ENCODE measurements at places on chromosomes 5 and 9.

- no peak for DNase-seq
These were observed 74.1 kb upstream of the GHR start for GRCh38 chr5:42349163-42349562.

GRCh38 chr5:160174780-160175437, 54.4 kb upstream of the FABP6 start:
- no peak for DNase-seq

GRCh38 chr5:14464096-14464495, 117.5 kb upstream of the OTULINL start:
- no peak for DNase-seq

DNA sequence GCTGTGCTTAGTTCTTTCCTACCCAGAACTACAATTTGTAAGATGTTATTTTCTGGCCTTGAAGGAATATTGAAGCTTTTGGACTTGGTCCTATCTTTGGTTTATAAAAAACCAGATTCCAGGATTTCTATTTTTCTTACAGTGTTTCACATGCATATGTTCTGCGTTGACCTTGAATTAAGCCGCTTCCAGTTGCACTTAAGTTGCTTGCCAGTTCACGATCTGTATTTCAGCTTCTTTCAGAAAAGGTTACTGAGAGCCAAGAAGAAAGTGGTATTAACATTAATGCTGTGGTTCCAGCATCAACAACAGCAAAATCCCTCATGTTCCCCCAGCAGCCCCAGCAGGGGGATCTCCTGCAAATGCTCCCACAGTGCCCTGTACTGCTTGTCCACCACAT, 156.4 kb upstream of the ADAMTS16 start:
- DNase-seq, result no peak

- no peak for DNase-seq
These were observed 413.8 kb upstream of the CD180 start for GRCh38 chr5:67610186-67610912.

DNA sequence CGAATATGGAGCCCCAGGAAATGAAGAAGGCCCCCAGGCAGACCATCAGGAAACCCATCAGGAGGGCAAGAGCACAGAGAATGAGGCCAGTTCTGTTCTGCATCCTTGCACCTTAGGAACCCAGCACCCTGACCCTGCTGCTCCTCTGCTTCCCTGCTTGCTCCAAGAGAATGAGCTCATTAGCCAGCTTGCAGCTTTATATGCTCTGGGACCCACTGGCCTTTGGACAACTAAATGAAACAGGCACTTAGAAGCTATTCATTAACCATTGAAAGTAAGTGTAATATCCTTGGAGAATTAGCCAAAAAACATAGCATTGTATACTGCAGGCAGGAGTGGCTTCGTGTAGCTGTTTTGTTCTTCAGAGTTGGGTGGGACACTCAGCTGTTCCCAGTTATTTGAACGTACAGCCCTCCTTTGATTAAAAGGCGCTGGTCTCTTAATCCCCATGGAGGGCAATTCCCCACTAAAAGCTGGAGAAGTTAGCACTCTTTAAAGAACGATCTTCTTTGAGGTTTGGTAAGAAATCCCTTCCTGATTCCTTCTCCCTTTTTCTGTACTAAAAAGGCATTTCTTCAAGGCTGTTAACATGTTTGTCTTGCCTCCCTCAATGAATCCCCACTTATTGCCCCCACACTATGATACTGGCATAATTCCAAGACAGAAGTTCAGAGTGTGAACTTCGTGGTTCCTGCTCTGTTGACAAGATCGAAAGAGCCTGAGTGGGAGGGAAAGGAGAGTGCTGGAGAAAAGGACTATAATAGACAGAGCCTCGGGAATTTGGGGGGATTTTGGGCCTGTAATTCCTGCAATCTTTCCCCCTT, at the start of gene TMEM252:
Gene TMEM252, minus strand, starts transcription at position 172 of the 824 bp plus-strand sequence. Its CDS starts 69 bp downstream, at position 103.
- no peak for DNase-seq

DNA sequence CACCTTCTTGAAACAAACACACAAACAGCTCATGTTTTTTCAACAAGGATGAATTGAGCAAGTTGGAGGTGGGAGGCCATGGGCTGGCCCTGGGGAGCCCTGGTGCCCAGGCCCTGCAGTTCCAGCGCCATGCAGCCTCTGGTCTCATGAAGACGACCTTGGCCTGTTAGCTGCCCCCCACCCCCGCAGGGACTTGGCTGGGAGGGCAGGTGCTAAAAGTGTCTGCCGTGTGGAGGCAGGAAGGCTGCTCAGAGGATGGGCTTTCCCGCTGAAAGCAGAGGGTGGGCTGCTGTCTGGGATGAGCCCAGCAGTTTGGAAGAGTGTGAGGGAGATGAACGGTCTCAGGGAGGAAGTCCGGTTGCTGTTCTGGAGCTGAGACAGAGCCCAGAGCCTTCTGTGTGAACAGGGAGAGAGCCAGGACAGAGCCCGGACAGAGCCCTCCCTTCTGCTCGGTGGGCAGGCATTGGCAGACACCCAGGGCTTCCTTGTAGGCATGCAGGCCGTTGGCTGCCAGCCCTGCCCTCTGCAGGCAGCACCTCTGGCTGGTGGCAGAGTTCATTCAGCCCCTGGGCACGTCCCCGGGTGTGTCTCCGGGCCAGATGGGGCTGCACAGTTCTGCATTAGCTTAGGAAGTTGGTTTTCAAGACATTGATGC, 18.7 kb downstream of the ROPN1L start:
- no peak for DNase-seq

DNA sequence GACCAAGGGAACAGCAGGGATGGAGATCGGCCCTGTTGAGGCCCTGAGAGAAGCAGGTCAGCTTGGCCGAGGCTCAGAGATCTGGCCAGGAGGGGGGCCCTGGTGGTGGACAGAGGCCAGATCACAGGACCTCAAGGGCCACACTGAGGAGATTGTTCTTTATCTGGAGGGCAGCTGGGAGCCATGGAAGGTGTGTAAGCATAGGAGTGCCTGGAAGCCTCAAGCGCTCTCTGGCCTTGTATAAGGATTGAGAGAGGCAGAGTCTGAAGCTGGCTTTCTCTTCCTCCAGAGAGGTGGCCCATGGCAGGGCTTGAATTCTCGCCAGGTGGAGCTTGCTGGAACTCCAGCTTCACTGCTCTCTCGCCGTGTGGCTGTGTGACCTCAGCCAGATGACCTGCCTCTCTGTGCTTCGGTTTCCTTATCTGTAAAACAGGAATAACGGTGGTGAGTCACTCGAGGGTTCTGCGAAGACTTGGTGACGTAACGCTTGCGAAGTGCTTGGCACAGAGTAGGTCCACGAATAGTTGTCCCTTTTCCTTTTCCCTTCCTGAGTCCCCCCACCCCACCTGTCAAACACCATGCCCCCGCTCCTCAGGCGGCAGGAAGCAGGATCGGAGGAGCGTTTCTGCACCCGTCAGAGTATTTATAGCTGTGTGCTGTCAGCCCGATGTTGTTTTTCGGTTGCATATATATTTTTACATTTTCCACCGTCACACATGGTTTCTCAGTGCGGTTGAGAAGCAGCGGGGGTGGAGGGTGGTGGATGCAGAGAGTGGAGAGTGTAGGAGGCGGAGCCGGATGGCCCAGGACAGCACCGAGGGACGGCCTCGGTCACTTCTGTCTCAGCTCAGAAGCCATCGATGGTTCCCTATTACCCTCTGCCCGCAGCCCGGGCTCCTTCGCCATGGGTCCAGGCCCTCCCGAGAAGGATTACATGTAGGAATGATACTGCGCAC, 17.0 kb upstream of the CRB2 start:
- no peak for DNase-seq

DNA sequence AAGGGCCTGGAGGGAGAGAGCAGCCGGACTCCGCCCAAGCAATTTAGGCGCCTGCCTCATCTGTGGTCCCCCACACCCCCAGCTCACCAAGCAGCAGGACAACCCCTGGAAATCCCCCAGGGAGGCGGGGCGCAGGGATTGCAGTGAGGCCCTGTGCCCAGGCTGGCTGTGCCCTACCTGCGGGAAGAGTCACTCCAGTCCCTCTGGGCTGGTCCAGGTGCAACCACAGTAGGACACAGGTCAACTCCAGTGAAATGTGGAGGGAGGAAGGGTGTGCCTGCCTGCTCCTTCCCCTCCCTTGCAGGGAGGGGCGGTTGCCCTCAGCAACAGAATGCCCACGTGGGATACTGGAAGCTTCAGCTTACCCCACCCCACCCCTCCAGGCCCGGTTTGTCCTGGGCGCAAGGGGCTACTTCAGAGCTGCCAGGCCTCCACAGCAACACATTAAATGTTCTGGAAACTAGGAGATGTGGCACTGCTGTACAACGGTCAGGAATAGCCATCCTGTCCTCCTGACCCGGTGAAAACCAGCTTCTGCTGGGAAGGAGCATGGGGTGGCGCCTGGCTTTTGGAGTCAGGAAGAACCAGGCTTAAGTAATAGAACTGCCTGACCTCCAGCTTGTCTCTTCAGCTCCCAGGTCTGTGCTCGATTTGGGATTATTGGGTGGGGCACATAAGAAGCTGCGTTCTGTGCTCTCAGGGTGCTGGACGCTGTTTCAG, 22.5 kb downstream of the ABO start:
- DNase-seq, result no peak

DNA sequence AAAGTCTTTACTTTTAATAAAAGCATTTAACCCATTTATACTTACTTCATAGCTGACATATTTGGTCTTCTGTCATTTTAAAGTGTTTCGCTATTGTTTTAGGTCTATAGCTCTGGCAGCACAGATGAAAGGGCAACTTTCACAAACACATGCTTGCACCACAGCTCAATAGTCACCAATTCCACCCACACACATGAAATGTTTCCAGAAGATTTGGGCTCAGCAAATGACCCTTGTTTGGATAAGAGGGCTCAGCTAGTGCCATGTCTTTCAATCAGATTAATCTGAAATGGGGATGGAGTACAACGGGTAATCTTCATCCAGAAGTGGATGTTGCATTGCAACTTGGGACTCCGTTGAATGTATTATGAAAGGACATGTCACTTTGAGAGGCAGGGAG, 176.0 kb downstream of the FGF18 start:
- no peak for DNase-seq

- DNase-seq, result no peak
These were observed 7.4 kb downstream of the KLF9 start for GRCh38 chr9:70407081-70407503.

GRCh38 chr5:98750693-98751092, 22.8 kb upstream of the RGMB start:
- no peak for DNase-seq

DNA sequence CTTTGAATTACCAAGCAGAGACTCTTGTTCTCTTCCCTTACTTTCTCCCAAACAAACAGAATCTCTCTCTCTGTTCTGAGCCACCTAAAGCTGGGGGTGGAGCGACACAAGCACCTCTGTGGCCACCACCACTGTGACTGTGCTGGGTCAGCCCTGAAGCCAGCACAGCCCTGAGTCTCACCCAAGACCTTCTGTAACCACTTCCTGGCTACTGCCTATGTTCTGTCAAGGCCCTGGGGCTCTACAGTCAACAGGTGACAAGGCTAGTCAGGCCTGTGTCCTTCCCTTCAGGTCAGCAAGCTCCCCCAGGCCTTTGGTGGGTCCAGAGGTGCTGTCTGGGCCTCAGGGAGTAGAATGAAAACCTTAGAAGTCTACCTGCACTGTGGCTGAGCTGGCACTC, 26.1 kb upstream of the SLC28A3 start:
- no peak for DNase-seq

DNA sequence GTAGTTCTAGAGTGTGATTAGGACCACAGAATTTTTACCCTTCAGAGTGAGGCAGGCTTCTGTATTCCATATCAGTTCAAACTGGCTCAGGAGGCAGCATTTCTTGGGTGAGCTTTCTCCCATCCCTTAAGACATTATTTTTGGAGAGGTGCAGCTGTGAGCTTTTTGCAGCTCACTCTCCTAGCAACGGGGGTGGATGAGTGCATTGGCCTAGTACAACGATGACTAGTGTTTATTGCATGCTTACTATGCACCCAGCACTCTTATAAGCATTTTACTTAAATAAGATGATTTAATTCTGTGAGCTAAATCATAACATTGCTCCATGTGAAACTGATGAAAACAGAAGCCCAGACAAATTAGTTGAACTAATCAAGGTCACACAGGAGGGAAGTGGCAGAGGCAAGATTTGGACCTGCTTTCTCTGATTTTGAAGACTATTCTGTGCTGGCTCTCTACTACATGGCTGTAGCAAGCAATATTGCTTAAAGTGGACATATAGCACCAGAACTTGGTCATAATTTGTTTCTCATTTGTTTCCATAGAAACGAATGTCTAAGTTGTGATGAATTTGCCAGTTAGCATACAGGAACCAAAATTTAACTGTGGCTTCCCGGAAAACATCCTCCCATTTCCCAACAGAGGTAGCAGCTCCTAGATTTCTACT, 372.1 kb upstream of the RIOK2 start:
- no peak for DNase-seq

DNA sequence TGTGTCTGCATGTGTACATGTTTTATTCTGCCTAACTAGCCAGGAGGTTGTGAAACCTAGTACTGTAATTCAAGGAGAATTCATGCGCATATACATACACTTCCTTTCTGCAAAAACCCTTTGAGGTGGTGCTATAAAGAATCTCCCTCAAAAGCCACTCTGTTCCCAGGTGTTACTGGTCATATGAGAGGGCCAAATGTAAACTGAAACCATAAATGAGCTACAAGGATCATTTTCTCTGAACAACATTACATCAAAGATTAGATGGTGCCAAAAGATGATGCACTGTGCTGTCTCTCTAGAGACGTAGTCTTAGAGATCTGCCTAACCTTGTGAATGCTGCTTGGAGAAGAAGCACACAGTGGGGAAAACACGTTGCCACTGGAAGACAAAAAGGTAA, 15.7 kb downstream of the NREP start:
- no peak for DNase-seq

- DNase-seq, result no peak
These were observed 40.3 kb upstream of the DAB2 start for GRCh38 chr5:39465097-39465496.

DNA sequence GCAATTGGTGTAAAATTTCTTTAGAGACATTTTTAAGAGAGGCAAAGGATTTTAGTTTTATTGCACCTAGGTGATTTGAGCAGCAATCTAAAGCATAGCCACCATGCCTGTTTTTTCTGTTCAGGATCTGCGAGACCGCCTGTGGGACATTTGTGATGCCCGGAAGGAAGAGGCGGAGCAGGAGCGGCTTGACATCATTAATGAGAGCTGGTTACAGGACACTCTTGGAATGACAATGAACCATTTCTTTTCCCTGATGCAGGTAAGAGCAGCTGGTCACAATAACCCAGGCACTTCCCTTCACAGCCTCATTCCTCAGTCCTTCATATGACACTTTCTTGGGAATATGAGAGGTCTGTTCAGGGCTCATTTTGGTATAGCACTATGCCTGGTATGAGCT, 103.2 kb upstream of the IL7R start:
- no peak for DNase-seq

- DNase-seq, result no peak
These were observed 233.1 kb upstream of the RASA1 start for GRCh38 chr5:87034557-87034956.

DNA sequence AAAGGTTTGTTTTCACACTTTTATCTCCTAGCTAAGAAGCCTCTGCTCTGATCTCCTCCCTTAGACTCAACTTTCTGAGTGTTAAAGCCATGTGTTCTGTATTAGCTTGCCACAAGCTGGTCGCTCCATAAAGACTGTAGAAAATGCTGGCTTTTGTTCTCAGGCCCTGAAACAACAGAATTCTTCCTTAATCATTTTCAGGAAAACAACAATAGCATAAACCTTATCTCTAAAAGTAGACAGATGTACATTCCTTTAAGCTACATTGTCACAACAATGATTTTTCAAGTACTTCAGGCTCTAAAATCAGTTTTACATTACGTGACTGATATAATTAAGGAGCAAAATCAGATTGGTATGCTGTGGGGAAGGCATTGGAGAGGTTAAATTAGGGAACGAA, 41.9 kb downstream of the VCAN start:
- DNase-seq, result no peak

- no peak for DNase-seq
These were observed 44.2 kb downstream of the PKD2L2 start for GRCh38 chr5:137933491-137933911.

GRCh38 chr5:6583049-6583880, 49.6 kb downstream of the NSUN2 start:
- DNase-seq, result no peak
